ENCODE measurements at places on chromosomes 16 and 17.

DNA sequence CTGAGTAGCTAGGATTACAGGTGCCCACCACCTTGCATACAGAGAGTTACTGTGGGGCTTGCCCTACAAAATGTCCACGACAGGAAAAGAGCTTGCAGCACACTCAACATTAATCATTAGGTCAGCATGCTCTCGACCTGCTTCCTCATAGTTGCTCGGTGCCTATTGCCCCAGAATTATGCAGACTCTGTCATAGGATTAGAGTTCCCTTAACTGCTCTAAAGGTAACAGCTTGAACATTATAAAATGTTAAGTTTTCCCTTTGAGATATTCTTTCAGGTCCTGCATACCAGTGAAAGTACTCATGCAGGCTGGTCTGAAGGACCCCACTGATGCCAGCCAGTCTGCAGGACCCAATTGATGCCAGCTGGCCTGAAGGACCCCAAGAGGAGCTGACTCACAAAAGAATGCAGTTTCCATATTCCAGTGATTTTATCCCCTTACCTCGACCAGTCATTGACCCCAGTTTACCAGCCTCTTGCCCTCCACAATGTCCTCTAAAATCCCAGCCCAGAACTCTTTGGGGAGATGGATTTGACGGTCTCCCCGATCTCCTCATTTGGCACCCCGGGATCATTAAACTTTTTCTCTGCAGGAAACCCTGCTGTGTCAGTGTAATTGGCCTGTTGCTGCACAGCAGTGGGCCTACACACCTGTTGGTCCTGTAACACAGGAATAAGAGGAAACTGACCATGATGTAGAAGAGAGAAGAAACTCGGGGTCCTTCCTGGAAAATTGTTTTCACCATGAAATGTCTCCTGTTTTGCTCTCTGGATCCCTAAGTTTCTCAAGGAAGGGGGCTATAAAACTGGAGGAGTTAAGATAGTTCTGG lies 10.6 kb downstream of the ICAM2 start:
- DNase-seq, result peak; percentile 20

DNA sequence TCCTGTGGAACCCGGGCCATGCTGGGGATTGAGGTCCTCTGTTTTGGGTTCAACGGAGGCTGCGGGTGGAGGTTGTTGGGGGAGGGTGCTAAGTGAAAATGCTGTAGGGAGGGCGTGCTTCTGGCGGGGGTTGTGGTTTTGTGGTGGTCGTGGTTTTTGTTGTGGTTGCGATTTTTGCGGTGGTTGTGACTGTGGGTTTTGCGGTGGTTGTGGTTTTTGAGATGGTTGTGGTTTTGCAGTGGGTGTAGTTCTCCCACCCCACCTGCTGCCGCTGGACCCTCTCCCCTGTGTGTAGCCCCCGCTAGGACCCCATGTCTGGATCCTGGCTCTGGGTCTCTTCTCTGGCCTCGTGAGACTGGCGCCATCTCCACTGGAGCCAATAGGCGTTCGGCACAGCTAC lies 4.9 kb upstream of the SSTR5 start:
- no peak for DNase-seq

DNA sequence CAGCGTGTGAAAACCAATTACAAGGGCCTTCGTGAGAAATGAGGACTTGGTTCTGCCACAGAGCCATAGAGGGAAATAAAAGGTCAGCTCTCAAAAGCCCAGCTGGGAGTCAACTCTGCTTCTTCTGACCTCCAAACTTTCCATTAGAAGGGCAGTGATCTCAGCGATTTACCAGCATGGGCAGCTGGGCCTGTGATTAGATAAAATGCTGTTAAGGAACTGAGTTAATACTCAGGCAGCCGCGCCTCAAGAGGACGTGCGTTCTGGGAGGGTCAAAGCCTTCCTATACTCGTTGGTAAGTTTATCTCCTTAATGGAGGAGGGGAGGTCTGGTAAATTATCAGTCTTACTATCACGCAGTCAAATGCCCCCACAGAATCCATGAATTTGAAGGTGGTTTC lies 480.2 kb upstream of the ERCC4 start:
- no peak for DNase-seq

GRCh38 chr17:44749980-44750318 lies 8.8 kb upstream of the ADAM11 start:
- DNase-seq, result no peak

DNA sequence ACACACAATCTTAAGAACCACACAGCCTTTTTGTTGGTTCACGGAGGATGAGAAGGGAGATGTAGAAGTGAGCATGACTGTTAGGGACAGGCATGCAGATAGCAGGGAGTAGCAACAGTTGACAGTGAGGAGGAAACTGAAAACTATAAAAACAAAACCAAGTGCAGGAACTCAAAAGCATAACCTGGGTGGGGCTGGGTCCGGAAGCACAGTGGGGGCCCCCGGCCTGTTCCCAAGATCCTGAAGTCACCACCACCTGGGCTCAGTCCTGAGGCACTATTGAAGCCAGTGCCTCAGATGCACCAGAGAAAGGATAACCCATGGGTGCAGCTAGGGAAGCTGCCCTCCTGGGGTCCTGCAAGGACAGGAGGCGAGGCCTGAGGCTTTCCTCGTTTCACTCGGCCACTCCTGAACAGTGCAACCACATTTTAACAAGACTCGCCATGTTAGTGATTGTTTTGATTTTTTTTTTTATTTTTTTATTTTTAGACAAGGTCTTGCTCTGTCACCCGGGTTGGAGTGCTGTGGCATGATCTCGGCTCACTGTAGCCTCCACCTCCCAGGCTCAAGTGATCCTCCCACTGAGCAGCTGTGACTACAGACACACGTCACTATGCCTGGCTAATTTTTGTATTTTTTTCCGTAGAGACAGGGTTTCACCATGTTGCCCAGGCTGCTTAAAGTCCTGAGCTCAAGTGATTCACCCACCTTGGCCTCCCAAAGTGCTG lies 27.7 kb upstream of the CBX4 start:
- DNase-seq, result no peak

GRCh38 chr16:69880640-69881133 lies 70.4 kb upstream of the CLEC18A start:
- DNase-seq, result no peak

DNA sequence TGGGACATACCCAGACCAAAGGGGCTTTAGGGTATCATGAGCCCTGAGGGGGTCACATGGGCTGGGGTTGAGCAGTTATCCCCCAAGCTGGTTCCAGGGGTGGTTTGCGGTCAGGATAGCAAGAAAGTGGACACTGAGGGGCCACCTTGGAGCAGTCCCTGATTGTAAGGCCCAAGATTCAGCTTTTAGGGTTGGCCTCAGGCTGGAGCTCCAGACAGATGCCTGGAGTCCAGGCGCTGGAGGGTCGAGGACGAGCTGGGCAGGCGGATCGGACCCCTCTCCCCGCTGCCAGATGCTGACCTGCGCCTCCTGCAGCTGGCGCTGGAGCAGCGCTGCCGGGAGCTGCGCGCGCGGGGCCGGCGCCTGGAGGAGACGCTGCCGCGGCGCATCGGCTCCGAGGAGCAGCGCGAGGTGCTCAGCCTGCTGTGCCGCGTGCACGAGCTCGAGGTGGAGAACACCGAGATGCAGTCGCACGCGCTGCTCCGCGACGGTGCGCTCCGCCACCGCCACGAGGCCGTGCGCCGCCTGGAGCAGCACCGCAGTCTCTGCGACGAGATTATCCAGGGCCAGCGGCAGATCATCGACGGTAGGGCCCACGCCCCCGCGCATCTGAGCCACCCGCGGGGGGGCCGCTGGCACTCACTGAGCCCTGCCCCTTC lies 10.0 kb downstream of the BTBD17 start:
- no peak for DNase-seq

DNA sequence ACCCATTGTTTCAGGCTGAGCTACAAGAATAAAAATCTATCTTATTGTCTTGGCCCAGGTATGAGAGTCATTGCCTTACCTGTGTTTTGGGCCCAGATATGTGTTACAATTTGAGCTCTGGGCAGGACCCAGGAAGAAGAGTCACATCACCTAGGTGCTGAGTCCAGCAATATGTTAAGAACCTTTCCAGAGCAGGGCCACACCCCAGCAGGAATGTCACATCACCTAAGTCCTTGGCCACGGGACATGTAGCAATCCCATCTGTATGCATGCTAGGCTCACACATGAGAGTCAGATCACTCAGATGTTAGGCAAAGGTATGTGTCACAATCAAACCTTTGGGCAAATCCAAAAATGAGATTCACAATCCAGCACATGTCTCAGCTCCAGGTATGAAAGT lies 2103.5 kb downstream of the TP53TG3F start:
- DNase-seq, result no peak

DNA sequence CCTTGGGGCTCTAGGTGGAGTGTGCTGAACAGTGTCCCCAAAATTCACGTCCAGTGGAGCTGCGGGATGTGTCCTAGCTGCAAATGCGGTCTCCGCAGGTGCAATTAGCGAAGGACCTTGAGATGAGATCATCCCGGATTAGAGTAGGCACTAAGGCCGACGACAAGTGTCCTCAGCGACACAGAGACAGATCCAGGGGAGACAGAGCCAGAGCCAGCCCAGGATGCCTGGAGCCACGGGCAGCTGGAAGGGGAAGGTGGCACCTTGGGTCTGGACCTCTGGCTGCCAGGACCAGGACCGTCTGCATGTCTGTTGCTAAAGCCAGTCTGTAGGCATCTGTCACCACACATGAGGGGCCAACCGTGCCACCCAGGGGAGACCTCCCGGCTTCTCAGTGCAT lies 24.5 kb downstream of the SLC7A5 start:
- DNase-seq, result no peak

DNA sequence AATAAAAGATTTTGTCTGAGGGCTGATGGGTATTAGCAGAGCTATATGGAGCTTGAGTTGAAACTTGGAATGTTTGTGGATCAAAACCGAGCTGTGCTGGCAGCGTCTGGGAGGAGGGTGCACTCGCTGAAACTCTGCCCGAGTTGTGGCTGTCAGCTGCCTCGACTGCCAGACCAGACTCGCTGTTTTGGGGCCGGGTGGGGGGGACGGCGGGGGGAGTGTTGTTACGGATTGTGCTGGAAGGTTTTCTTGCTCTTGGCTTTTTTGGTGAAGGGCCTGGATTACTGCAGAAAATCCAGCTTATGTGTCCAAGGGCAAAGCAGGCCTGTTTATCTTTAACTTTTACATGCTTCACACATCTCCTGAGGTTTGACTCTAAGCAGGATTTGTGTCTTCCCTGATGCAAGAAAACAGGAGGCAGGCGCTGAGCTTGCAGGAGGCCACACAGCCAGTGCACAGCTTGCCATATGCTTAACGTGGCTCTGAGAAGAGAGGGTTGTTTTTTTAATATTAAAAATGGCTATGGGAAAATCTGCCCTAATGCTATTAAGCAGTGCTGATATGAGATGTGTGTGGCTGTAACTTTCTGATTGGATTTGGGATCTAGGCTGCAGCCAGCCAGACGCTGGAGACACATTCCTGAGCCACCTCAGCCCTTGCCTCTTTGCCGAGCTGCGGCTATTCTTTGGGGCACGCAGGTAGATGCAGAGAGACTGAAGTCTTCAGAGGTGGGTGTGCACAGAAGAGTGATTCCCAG lies 20.5 kb upstream of the RPTOR start:
- DNase-seq, result no peak

DNA sequence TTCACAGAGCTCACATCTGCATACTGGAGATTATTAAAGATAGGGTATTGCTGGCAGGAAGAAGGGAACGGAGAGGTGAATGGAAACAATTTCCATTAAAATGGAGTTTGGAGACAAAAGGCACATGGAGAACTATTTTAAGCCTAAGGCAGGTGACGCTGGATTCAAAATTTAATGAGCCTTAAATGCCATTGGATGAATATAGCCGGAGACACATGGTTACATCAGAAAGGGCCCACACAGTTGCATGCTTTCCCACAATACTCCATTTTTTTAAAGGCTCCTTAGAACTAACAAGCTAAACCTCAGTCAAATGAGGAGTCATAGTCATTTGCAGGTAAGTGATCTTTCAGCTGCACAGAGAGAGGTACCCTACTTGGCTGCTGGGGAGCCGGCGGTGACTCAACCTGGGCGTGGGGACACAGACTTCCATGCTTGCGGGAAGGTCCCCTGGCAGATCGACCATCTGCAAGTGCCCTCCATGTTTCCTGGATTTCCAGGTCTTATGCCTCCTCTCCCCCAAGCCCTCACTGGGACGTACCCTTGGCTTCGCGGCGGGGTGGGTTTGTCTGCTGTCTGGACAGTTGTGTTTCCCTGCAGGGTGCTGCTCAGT lies 259.2 kb downstream of the CBLN1 start:
- no peak for DNase-seq

DNA sequence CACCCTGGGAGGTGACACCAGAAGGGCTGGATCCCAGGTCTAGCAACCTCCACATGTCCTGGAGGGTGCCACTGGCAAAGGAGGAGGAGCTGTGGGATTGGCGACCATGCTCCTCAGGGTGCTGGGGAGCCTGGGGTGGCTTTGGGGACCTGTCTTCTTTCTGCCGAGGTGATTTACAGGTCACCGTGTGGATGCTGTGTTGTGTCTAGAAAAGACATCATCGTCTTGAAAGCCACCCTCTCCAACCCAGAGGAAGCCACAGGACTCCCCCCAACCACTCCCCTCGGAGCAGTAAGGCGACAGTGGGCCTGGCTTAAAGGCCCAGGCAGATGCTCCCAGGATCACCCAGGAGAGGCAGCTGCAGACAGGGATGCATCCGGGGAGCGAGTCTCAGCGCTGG lies 29.7 kb upstream of the FASN start:
- no peak for DNase-seq

DNA sequence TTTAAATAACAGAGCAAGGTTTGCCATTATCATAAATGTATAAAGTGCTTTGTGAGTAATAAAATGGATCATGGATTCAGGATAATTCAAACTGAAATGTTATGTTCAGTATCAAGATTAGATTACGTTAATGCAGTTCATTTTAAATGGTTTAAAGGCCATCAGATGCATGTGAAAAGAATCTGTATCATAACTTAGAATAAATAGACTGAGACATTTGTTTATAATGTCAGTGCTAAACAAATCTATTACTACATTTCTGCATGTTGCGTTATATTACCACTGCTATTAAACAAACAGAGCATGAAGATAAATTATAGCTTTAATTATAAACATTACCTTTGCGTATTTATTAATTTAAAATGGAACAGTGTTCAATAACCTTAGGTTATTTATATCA lies 160.2 kb downstream of the TOX3 start:
- DNase-seq, result no peak

DNA sequence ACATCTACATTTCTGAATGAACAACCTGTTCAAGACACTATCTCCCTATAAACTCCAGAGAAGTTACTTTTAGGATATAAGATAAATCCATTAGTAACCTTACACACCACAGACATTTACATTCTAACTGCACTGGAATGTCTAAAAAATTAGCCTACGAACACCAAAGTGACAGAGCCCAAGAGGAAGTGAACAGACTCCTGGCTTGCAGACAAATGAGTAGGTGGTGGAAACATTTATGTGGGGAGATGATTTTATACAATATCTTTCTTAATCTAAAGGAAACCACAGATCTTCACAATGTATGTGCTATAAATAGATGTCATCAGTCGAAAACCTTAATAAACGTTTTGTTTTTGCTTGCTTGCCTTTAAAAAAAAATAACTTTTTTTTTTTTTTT lies 18.8 kb downstream of the ZNF652 start:
- DNase-seq, result no peak
